ENCODE measurements at places on chromosomes 5 and 9.

- no peak for DNase-seq
These were observed 27.7 kb upstream of the CDC23 start for GRCh38 chr5:138240650-138241385.

DNA sequence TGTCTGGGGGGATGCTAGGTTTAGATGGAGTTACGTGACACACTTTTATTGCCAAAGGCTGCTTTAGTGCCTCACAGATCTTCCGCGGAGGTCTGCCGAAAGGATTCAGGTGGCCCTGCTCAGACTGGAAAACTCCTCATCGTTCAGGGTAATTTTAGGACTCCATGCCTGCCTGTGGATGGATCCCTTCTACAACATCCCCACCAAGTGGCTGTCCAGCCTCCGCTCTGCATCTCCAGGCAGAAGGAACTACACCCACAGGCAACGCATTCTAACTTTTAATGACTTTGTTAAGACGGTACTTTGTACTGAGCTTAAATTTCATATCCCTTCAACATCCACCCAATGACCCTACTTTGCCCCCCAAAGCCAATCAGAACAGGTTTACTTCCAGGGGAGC lies 29.4 kb downstream of the ATPSCKMT start:
- no peak for DNase-seq

DNA sequence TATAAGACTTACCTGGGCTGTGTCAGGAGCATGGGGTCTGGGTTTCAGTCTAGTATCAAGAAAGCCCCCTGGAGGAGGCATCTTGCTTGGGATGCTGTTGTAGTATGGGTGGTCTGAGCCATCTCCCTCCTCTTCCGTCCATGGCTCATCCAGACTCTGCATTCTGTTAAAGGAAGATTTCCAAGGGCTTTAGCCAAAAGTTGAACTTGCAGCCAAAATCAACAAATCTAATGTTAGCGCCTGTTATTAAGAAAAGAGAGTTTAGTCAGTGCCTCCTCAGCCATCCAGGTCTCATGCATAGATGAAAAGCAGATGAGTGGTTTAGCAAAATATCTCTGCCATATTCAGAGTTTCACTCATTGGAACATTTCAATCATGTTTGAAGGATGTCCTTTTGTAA lies 55.6 kb downstream of the S1PR3 start:
- DNase-seq: no peak

DNA sequence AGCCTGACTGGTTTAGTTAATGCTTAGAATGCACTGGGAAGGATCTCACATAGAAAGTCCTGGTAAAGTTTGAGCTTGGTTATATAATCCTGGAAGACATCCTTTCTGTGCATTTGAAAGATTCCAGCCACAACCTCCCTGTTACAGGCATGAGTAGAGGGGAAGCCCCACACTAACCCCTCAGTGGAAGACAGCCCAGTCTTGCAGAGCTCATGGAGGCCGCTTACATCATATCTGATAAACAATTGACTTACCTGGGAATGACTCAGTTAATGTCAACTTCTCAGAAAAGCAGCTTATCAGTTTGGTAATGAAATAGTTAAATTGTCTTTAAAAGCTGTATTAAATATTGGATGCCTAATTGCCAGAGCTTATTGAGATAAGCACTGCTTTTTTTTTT lies 28.1 kb upstream of the PDE8B start:
- DNase-seq: no peak

DNA sequence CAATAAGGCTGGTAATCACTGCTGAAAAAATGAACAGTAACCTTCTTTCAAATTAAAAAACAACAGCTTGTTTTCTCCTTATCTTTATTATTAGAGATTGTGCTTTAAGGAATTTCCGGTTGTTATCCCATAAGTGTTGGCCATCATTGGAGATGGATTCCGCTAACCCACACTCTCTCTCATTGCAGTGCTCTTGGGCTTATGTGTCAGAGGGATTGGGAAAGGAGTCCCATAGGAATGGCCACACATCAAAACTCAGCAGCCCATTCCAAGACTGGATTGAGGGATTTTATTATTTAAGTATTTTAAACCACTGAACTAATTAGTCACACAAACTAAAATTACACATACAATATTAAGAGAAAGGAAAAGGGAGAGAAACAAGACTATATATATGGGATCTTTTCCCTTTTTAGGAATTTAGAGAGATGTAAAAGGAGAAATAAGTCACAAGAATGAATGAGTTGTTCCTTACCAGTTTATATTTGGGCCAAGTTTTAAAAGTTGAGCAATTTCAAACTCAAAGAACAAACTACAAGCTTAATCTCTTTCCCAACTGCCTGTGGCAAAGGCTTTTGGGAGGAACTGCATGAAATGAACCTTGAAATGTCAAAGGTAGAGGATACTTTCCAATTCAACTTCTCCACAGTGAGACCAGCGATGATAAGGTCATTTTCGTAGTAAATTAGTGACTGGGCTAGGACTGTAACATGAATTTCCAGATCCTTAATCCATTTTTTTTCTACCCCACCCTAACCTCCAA lies 2.4 kb downstream of the SPINK6 start:
- no peak for DNase-seq

DNA sequence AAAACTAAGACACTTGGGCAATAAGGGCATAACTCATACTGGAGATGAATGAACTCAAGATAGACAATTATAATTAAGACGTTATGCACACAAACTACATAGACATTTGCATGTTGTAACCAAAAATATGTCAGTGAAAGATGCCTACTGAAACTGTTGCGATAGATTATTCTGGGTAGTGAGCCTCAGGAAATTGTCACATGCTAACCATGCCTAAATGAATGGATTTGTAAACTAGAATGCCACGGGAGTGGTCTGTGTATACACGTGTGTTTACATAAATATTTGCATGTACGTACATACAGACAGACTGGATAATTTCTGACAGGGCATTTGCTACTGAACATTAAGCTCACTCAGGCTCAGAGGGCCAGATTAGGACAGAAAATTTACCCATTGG lies 1.2 kb downstream of the NIPSNAP3B start:
- DNase-seq: no peak

DNA sequence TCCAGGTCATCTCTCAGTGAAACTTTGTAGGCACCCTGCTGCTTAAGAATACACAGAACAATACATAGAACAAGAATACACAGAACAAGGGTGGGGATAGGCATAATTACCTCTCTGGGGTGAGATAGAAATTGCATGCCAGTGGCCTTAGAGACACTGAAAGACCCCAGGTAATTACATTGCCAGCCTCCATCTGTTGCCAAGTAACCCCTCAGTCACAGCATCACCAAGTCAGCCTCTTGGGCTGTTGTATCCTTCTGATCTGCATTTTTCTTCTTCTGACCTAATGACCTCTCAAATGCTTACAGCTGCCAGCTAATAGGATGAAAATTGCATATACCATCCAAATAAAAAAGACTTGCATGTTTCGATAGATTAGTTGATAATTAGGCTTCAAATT lies 167.7 kb downstream of the GRIA1 start:
- no peak for DNase-seq

- DNase-seq: no peak
These were observed 42.4 kb upstream of the TGFBR1 start for GRCh38 chr9:99062549-99062948.

- DNase-seq: no peak
These were observed 68.1 kb downstream of the COL5A1 start for GRCh38 chr9:134709512-134710270.

GRCh38 chr5:137867664-137868063 lies at the start of gene MYOT:
Gene MYOT, plus strand, starts transcription at chr5:137867860. Its CDS starts 2,792 bp downstream, at chr5:137870652.
- no peak for DNase-seq

GRCh38 chr5:176734756-176735342 lies 75.5 kb upstream of the UNC5A start:
- no peak for DNase-seq

- no peak for DNase-seq
These were observed 479.1 kb downstream of the CCDC171 start for GRCh38 chr9:16031971-16032370.

DNA sequence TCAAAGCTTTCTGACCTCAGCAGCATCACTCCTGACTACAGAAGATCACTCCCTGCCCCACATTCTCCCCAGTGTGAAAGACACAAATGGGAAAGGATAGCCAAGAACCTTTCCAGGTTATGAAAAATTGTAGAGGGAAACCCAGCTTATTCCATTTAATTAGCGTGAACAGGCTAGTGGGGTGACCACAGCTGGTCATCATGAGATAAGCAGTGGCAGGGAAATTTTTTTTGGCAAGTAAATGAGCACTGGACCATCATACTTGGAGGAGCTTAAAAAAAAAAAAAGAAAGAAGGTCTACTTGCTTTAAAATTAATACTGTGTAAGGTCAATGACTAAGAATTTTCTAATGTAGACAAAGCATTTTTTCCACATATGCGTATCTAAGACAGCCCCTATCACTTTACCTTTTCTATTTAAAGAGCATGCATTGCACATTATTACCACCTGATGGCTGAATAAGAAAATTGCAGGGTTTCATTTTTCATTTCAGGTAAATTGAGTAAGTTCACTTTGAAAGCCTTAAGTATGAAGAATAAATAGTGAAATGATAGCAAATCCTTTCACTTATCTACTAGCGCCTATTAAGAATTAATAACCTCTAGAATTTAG lies 123.6 kb downstream of the ELAVL2 start:
- no peak for DNase-seq

- no peak for DNase-seq
These were observed 155.7 kb downstream of the GLIS3 start for GRCh38 chr9:4143936-4144717.

- DNase-seq: no peak
These were observed 60.4 kb downstream of the TNC start for GRCh38 chr9:115057559-115057958.

DNA sequence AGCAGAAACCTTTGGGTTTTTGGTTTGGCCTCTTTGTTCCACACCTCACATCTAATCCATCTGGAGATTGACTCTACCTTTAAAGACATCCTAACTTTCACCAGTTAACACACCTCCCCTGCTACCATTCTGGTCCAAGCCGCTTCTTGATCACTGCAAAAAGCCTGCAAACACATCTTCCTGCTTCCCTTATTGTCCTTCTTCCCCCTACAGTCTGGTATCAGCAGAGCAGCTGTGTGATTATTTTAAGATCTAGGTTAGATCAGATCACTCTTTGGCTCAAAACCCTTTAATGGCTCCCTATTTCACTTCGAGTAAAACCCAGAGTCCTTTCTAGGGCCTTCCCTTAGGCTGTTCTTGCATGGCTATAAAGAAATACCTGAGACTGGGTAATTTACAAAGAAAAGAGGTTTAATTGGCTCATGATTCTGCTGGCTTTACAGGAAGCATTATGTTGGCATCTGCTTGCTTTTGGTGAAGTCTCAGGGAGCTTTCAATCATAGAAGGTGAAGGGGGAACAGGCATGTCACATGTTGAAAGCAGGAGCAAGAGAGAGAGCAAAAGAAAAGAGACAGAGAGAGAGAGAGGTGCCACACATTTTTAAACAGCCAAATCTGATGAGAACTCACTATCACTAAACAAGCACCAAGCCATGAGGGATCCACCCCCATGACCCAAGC lies 1.5 kb upstream of the TEX10 start:
- DNase-seq: no peak

DNA sequence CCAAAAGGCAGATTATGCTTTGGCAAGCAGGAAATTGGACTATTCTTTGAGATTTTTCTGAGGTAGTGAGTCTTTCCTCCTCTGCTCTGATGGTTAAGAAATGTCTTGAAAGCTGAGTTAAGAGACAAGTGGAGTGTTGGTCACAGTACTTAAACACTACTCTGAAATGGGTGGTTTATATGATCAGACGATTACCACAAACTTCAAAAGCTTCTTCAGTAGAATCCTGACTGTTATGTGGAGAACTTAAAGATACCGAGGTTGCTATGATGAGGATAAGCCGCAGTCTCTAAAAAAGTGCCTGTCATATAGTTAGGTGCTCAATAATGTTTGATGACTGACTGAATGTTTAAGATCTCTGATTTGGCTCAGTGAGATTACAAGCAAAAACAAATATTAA lies 24.3 kb downstream of the GCNT4 start:
- no peak for DNase-seq

DNA sequence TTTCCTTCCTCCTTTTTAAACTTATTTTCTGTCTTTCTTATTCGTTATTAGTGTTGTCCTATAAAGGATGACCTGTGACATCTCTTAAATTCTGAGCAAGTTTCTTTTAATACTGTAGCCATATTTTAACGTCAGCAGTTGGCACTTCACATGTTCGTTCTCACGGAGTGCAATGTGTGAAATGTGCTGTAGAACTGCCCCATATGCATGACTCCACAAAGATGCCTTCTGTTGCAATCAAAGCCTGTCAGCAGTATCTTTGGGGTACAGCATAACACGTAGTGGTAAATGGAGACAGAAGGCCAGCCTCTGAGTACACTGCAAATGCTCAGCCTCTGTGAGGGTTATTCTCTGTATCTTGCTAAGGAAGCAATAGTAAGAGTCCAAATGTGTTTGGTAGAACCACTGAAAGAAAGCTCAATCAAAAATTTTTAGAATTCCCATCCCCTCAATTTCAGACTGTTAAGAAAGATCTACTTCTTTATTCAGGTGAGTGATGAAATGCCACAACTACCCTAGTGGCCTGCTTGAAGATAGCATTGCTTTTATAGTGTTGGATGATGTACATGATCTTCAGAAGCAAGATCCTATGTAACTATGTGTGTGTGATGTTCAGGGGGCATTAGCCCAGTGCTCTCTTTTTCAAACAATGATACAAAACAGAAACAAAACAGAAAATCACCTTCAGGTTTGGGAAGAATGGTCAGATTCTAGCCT lies 277.7 kb downstream of the TMEM167A start:
- DNase-seq: no peak

- no peak for DNase-seq
These were observed 50.6 kb downstream of the LNPEP start for GRCh38 chr5:96986450-96986849.

- peak; percentile 69 for DNase-seq
These were observed 131.8 kb downstream of the GNAQ start for GRCh38 chr9:77899679-77900354.

DNA sequence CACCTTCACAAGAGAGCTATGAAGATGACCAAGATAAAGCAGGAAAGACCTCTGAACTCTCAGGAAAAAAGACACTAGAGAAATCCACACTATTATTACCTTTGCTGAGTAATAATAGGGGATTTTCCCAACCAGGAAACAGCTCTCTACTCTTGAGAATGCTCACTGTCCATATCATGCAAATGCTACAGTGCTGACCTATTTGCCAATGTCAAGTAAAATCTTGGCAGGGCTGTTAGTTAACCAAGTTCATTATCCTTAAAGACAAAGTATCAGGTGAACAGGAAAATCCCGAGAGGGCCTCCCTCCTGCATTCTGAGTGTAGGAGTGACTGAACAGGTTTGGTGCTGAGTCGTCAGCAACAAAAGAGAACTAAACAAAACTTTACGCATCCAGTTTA lies 306.6 kb downstream of the ACTL7B start:
- DNase-seq: no peak

- peak; percentile 47 for DNase-seq
These were observed 97.3 kb downstream of the SIL1 start for GRCh38 chr5:139100825-139101224.

GRCh38 chr9:125637241-125637640 lies 69.8 kb downstream of the MAPKAP1 start:
- no peak for DNase-seq

GRCh38 chr9:135669616-135670285 lies 6.6 kb downstream of the LCN9 start:
- no peak for DNase-seq

GRCh38 chr9:71680189-71680980 lies 87.9 kb downstream of the CEMIP2 start:
- no peak for DNase-seq

Measured in non-pigmented ciliary epithelial cell (primary cell).